HS-27A (cell line): ENCODE measurements at places on chromosomes 1 and 21.

DNA sequence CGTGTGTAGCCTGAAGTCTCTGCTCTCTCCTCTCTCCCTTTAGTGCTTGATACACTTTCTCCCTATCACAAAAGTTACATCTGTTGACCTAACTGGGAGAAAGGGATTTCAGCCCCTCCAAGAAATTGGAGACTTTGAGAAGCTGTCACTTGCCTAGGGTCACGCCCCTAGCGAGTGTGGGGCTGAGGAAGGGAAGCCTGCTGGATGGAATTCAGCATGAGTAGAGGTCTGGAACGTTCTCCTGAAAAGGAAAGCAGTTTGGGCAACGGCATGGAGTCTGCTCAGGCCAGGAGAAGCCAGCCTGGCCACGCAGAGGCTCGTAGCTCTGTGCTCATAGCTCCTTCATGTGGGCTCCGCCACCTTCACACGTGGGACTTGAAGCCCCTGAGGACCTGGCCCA lies 22.4 kb downstream of the COL16A1 start:
- no peak for DNase-seq

GRCh38 chr1:6000444-6001288 lies 8.4 kb upstream of the NPHP4 start:
- no peak for DNase-seq

GRCh38 chr1:171819946-171820345 lies 21.4 kb upstream of the DNM3 start:
- DNase-seq = no peak

- DNase-seq = no peak
These were observed 509 bp downstream of the ADAMTS4 start for GRCh38 chr1:161198194-161198896.

DNA sequence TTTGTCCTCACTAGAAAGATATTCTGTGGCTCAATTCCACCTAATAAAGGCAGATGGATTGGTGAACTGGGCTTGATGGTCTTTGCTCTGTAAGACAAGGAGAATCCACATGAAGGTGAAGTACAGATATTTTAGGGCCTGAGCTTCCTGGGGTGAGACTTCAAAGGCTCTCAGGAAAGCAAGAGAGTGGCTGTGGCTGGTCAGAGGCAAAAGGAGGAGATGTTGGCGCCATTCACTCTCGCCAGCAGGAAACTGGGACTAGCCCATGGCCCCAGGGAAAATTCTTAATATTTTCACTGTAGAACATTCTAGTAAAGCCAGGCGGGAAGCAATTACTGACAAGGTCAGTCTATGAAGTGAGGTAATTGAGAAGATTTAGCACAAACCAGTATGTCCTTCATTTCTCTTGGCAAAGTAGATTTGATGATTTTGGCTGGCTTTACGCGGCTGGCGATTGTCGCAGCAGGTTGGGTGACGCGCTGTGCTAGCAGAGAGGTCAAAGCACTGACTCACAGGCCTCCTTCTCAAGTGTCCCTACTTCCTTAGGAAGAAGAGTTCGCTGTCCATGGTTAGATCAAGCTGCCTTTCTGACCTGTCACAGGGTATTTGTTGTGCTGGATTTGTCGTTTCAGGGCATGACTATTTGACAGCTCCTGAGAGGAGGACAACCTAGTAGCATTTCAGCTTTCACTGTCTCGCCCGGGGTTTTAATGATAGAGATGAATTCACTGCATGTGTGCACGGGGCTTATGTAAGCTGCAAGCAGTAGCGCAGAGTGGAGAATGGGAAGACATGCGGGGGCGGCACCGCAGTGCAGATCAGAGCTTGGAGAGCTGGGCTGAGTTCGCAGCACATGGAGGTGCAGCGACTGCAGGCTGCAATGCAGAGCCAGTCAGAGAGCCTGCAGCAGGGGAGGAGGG lies 32.7 kb downstream of the XCL1 start:
- DNase-seq = no peak

GRCh38 chr21:15839601-15840000 lies 109.8 kb downstream of the USP25 start:
- DNase-seq = no peak

GRCh38 chr1:209229494-209230061 lies 353.9 kb upstream of the CAMK1G start:
- no peak for DNase-seq

DNA sequence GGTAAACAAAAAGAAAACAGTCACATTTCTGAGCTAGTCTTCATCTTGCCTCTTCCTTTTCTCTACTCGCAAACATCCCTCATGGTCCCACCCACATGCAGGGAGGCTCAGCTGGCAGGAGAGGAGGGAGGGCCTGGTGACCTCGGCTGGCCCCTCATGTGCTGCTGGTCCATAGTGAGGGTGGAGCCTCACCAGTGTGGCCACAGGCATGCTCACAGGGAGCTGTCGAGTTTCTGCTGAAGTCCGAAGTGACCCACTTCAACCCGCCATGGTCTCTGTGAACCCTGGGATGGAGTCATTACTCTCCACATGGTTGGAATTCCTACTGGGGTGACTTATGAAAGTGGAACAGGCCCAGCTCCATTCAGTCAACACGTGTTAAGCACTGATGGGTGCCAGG lies 253.4 kb downstream of the RHOU start:
- no peak for DNase-seq

DNA sequence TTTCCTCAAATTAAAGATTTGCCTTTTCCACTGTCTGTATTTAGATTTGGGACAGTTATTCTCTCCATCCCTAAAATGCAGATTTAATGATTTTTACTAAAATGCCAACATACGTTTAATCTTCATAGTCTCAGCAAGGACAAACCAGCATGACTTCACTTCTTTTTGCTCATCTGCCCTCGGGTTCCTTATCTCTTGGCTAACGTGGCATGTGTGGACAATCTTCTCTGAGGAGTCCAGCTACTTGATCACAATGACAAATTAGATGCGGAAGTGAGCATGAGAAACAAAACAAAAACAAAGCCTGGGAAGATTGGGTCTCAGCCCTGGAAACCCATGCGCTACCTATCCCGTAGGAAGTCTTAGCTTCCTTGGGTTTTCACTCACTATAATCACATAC lies 1.0 kb downstream of the MRAP start:
- DNase-seq = no peak

- DNase-seq = no peak
These were observed 326.8 kb downstream of the HHAT start for GRCh38 chr1:210655511-210655910.

- no peak for DNase-seq
These were observed 813 bp upstream of the DEDD start for GRCh38 chr1:161133220-161133740.

GRCh38 chr1:186042230-186042629 lies 308.0 kb downstream of the HMCN1 start:
- no peak for DNase-seq

DNA sequence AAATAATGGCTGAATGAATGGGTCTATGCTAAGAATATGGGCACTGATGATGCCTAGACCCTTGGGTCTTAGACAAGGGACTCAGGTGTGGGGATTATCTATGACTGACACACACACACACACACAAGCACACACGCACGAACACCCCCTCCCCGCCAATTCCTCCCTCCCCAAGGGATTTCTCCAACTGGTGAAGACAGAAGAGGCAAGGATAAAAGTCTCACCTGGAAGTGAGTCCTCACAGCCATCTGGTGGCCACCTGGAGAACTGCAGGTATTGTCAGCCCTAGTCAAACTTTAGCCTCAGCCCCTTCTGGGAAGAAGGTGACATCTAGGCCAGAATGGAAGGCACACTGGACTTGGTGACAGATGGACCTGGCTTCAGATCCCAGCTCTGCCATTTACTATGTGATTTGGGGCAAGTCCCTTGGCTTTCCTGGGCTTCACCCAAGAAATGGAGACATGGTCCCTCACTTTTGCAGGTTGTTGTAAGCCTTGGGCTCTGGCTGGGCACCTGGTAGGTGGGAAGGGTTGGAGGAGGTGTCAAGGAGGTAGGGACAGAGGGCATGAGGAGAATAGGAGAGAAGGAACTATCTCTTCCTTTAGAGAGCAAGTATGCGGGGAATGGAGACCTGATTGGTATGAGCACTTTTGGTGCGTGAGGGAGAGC lies 4.0 kb upstream of the GPR3 start:
- DNase-seq = no peak

DNA sequence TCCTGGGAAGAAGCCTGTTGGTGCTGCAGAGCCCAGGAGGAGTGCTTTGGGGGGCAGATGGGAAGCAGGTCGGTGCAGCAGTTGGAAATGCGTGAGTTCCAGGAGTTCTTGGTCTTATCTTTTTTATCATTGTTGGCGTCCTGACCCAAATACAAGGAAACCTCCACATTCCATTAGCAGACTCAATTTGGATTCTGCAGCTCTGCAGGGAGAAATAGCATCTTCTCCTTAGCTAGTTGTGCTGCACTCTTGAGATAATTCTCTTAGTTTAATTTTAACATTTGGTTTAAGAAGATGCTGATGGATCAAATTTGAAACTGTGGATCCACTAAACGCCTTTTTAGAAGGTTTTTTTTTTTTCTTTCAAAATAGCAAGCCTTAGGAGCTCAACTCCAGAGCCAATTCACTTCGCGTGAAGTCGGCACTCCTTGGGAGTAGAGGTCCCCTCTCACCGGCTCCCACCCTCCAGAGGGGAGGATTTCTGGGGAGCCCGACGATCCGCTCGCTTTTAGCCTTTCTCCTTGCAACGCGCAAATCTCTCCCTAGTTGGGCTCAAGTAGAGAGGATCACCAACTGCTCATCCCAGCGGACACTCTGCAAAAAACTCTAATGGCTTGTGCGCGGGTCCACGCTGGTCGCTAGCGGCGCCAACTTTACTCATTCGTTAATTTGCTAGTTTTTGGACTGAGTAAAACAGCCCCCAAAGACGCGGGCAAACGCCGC lies 1.3 kb downstream of the PLD5 start:
- no peak for DNase-seq

- no peak for DNase-seq
These were observed 55.2 kb downstream of the BRWD1 start for GRCh38 chr21:39258207-39258606.

DNA sequence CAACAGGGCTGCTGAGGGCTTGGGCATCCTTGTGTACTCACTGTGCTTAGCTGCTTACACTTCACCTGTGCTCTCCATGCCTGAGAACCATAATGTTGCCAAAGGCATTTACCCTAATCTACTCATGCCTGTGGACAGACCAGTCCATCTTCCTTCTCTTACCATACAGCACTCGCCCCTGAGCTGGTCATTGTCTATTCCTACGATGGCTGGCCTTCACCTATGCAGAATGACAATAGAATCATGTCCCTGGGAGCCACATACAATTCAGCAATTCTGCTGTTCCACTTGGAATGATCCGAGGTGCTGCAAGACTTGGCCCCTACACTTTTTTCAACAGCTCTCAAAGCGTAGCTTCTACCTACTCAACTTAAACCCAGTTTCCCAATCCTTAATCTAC lies 96.5 kb downstream of the PAPPA2 start:
- DNase-seq = no peak

- DNase-seq = no peak
These were observed 84.7 kb downstream of the BRINP2 start for GRCh38 chr1:177255411-177255810.

DNA sequence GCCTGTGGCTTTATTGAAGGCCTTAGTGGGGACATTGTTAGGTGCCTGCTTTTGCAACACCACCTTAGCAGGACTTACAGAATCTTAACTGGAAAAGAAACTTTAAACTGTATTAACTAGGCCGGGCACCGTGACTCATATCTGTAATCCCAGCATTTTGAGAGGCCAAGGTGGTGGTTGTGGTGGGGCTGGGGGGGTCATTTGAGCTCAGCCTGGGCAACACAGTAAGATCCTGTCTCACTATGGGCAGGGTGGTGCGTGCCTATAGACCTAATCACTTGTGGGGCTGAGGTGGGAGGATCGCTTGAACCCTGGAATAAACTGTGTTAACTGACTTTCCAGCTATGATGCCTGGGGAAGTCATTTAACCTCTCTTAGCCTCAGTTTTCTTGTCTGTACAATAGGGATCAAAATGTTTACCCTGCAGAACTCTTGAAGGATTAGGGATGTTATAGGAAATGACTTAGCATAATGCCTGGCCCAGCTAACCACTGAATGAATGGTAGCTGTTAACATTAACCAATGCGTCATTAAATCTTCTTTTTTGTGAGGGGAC lies 39.5 kb downstream of the IER5 start:
- no peak for DNase-seq

- no peak for DNase-seq
These were observed 32.6 kb upstream of the RD3 start for GRCh38 chr1:211524521-211524920.

DNA sequence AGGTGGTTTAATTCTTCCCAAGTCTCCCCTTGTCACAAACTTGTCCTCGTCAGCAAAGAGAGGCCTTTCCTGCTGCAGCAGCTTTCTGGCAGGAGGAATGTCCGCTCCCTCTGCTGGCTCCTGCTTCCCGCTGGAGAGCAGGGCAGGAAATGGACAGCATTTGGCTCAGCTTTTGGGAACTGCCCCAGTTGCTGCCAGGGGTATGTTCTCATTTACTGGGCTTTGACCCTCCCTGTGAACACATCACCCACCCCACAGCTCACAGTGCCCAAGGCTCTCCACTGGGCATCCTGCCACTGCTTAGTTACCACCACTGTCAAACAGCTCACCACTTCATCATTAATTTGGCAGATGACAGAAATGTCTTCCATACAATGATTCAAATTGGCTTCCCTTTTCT lies 75.4 kb downstream of the MRPL37 start:
- no peak for DNase-seq

- no peak for DNase-seq
These were observed 72.5 kb downstream of the OBSCN start for GRCh38 chr1:228280106-228280901.

DNA sequence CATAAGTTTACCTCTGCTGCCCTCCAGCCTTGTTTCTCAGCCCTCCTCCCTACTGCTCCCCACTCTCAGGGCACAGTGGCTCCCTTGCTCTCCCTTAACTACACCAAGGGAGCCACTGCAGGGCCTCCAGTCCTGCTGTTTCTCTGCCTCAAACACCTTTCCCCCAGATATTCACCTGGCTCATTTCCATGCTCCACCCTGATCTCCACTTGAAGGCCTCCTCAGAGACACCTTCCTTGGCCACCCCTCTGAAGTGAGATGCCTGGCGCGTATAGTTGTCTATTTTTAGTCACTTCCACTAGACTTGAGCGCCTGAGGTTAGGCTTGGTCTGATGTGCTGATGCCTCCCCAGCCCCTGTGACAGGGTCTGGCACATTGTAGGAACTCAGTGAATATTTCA lies 34.9 kb downstream of the SEC16B start:
- DNase-seq = no peak

DNA sequence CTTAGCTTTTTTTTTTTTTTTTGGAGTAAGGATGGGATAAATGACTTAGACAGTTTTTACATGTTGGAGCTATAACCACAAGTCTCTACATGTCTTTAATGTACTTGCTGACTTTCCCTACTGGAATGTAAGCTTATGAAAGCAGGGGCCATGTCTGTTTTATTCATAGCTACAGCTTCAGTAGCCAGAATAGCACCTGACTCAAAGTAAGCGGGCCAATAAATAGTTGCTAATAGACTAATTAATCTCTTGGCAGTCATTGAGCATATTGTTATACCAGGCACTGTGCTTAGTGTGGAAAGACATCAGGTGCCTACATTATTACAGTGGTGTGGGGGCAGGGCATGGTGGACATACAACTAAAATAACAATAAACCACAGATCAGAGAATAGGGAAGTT lies 84.4 kb upstream of the HOOK1 start:
- no peak for DNase-seq

- DNase-seq = no peak
These were observed 38.9 kb downstream of the RTCA start for GRCh38 chr1:100304921-100305320.
